HepG2 (cell line): ENCODE measurements at places on chromosomes 2 and 18. TPM values are rescaled to one million over a fixed set of nuclear protein-coding genes. Genes with fewer than 3 reads are reported as not detected.

The GRHL1 gene
- total RNA-seq, result 10.6 and 12.0 TPM in 2 replicates

- H3K4me3 ChIP-seq, result no peak overlapping the region
- no peaks in the 10 kb centered on the region for H3K27me3 ChIP-seq
- peak; percentile 80 for DNase-seq
- H3K36me3 ChIP-seq, result no peaks in the 10 kb centered on the region
- no peak overlapping the region for H3K27ac ChIP-seq
Observed at GRCh38 chr2:191218292-191218898, 26.8 kb upstream of the MYO1B start.

DNA sequence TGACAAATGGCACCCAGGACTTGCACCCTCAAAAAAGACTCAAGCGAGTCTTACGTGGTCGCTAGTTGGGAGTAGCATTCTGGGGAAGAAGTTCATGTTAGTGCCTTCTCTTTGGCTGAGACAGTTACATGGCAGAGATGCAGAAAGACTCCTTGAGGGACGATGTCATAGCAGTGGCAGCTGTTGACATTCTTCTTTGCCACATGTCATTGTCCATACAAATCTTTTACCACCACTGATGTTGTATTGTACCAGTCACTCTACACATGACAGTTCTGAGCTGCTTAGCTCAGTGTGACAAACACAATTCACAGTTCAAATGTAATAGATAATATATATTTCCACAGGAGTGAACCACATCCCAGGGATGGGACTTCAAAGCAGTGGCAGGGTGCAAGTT is 197.1 kb downstream of the TCF4 start:
- no peak for DNase-seq
- no peak overlapping the region for H3K27ac ChIP-seq
- H3K36me3 ChIP-seq, result no peaks in the 10 kb centered on the region
- no peak overlapping the region for H3K4me3 ChIP-seq
- H3K4me1 ChIP-seq, result no peaks in the 10 kb centered on the region
- H3K27me3 ChIP-seq, result no peaks in the 10 kb centered on the region

DNA sequence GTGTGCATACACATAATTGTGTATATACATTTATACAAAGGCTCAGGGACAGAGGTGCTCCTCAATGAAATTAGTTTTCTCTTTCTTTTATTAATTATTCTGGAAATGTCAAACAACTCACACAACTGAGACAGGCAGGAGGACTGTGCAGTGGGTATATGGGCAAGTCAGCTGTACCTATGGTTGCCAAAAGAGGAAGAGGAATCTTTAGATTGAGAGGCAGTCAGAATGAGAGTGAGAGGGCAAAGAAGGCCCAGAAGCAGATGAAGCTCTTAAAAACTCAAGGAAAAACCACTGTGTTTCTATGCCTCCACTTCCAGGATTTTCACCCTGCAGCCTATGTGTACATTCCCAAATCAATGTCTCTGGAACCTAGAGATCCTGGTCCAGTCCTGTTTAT is 79.1 kb downstream of the CACNB4 start:
- no peaks in the 10 kb centered on the region for H3K36me3 ChIP-seq
- H3K27ac ChIP-seq, result no peak overlapping the region
- H3K4me1 ChIP-seq, result peaks cover 28% of the 10 kb centered on the region
- no peaks in the 10 kb centered on the region for H3K27me3 ChIP-seq
- H3K4me3 ChIP-seq, result no peak overlapping the region

DNA sequence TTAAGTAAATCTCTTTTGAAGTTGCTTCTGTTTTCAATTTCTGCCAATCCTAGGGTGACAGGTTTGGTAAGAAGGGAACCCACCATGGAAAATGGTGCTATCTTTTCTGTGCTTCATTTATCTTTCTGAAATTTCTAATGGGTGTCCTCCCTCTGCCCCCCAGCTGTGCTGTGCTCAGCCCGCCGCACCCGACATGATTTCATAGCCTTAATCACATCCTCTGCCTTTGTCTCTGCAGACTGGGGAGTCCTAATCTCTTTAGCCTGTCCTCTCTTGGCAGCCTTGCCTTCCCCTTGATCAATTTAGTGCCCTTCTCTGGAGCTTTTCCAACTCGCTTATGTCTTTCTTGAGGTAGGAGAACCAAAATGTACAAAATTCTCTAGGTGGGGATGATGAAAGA is 49.3 kb downstream of the DNMT3A start:
- no peaks in the 10 kb centered on the region for H3K36me3 ChIP-seq
- H3K4me1 ChIP-seq, result 0 out of 2 replicates have a peak, but pooled peaks cover 5% of the 10 kb centered on the region
- H3K27ac ChIP-seq, result no peak overlapping the region
- H3K27me3 ChIP-seq, result no peaks in the 10 kb centered on the region
- no peak overlapping the region for H3K4me3 ChIP-seq

The NETO1 gene
- total RNA-seq, result not detected in 2 replicates

- H3K36me3 ChIP-seq, result no peaks in the 10 kb centered on the region; the same call in 2 of the 3 replicates
- no peak overlapping the region for H3K27ac ChIP-seq
- no peak overlapping the region for H3K4me3 ChIP-seq
Observed at GRCh38 chr2:135863233-135863632, 13.0 kb downstream of the MCM6 start.

GRCh38 chr2:207833251-207833751 is 63.6 kb upstream of the FZD5 start:
- no peaks in the 10 kb centered on the region for H3K27me3 ChIP-seq
- DNase-seq, result peak; percentile 87
- peaks cover 80% of the 10 kb centered on the region for H3K4me1 ChIP-seq
- peak overlapping the region; percentile 16 for H3K27ac ChIP-seq

DNA sequence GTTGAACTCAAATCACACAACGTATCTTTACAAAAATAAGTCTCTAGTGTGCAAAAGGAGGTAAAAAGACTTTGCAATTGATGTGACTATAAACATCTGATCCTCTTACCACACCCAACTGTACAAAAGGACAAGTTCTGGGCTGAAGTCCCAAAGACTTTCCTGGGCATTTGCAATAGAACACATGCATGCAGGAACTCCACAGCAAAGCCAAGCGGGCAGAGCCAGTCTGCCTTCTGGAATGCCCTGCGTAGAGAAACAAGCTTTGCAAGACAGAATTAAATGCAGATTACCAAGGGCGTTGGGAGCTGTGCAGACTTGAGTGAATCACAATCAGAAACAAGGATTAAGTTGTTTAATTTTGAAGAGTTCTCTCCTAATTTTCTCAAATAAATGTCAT is 208.4 kb upstream of the ZNF521 start:
- no peaks in the 10 kb centered on the region for H3K4me1 ChIP-seq
- H3K36me3 ChIP-seq, result no peaks in the 10 kb centered on the region
- H3K27me3 ChIP-seq, result no peaks in the 10 kb centered on the region
- H3K27ac ChIP-seq, result no peak overlapping the region

- DNase-seq, result no peak
- no peak overlapping the region for H3K4me3 ChIP-seq
- H3K27ac ChIP-seq, result no peak overlapping the region
- H3K27me3 ChIP-seq, result no peaks in the 10 kb centered on the region
Observed at GRCh38 chr2:200453853-200454534, 55.9 kb downstream of the KCTD18 start.

GRCh38 chr18:2570772-2571199 is 519 bp downstream of the METTL4 start:
- peaks cover 23% of the 10 kb centered on the region for H3K4me1 ChIP-seq
- H3K4me3 ChIP-seq, result peak overlapping the region; percentile 89
- H3K36me3 ChIP-seq, result peaks cover 14% of the 10 kb centered on the region; the same call in 2 of the 3 replicates
- no peaks in the 10 kb centered on the region; the same call in 2 of the 3 replicates for H3K27me3 ChIP-seq
- DNase-seq, result peak; percentile 60
- H3K27ac ChIP-seq, result peak overlapping the region; percentile 99

- no peak for DNase-seq
- no peaks in the 10 kb centered on the region for H3K36me3 ChIP-seq
- H3K4me3 ChIP-seq, result no peak overlapping the region
- H3K27ac ChIP-seq, result no peak overlapping the region
- no peaks in the 10 kb centered on the region for H3K4me1 ChIP-seq
Observed at GRCh38 chr2:60105906-60106305, 447.5 kb downstream of the BCL11A start.

The KRCC1 gene
- total RNA-seq, result 6.5 and 10.0 TPM in 2 replicates

DNA sequence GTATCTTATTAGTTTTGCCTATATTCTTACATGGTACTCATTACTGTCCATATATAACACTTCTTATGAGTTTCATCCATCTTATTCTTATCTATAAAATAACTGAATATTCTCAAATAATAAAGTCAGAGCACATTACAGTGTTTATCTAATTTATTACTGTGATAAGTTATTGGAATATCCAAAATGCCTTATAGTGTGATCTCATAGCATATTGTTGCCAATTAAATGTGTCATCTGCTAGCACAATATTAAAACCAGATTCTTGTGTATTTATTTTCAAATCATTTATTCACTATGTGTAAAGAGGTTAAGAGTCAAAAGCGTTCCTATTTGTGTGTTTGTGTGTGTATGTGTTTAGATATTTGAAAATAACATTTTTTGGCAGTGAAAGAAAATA is 151.9 kb downstream of the WDR7 start:
- no peak for DNase-seq
- no peaks in the 10 kb centered on the region for H3K36me3 ChIP-seq
- H3K27me3 ChIP-seq, result no peaks in the 10 kb centered on the region

DNA sequence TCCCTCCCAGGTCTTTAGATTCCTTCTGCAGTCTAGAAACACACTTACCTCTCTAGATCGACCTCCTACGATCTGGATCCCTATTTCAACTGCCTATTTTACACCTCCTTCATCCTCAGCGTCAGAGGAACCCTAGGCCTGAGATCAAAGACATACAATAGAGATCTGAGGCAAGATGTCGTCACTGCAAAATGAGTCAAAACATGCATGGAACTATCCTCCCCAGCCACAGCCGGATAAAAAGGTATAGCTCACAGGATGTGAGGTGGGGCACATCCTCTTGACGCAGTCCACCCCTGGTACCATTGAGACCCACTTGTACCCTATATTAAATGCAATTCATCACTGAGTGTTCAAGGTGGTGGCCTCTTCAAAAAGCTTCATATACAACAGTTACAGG is 63.7 kb upstream of the DNAJC10 start:
- H3K27me3 ChIP-seq, result no peaks in the 10 kb centered on the region; the same call in 1 of the 2 replicates
- H3K4me1 ChIP-seq, result no peaks in the 10 kb centered on the region
- no peak overlapping the region for H3K4me3 ChIP-seq
- DNase-seq, result no peak

The COL4A4 gene
- not detected in 2 replicates for total RNA-seq

DNA sequence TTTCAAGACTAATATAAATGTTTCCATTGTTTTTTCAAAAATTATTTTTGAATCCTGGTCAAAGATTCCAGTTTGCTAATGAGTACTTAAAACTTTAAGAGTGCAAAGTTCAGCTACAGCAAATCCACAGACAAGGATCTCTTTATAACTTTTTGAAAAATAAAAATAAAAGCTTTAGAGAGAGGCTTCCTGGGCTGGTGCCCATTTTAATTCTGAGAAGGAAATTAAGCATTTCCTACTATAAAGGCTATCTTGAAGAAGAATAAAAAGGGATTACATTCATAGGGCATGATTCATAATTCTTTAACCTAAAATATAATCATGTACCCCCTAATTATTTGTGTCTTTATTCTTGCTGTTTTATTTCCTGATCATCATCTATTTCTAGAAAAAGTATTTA is 38.2 kb downstream of the DNAJC10 start:
- H3K27ac ChIP-seq, result no peak overlapping the region
- no peak for DNase-seq
- H3K27me3 ChIP-seq, result no peaks in the 10 kb centered on the region
- no peak overlapping the region for H3K4me3 ChIP-seq
